ENCODE measurements at places on chromosomes 1 and 21.

GRCh38 chr1:16915627-16915973, 6.1 kb upstream of the CROCC start:
- DNase-seq, result no peak

DNA sequence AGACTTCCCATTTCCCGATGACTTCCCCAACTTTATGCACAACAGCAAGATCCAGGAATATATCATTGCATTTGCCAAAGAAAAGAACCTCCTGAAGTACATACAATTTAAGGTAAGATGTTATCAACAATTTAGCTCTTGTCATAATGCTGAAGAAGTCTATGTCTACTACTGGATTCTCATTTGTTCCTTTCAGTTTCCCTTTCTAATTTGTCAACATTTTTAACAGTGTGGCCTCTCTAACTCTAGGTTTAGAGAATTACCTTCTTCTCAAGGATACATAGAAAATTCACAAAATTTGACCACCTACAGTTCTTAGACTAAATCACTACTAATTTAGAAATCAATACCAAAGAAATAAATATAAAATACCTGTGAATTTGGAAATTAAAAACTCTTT, 13.2 kb downstream of the FMO3 start:
- DNase-seq, result no peak

- no peak for DNase-seq
Measured at GRCh38 chr1:22280526-22280925, 137.6 kb upstream of the WNT4 start.

- DNase-seq, result no peak
Measured at GRCh38 chr1:37127254-37127748, 93.0 kb upstream of the GRIK3 start.

- DNase-seq, result no peak
Measured at GRCh38 chr1:30929135-30929889, 20.8 kb upstream of the SDC3 start.

GRCh38 chr1:30930631-30931173, 22.1 kb upstream of the SDC3 start:
- DNase-seq, result no peak

DNA sequence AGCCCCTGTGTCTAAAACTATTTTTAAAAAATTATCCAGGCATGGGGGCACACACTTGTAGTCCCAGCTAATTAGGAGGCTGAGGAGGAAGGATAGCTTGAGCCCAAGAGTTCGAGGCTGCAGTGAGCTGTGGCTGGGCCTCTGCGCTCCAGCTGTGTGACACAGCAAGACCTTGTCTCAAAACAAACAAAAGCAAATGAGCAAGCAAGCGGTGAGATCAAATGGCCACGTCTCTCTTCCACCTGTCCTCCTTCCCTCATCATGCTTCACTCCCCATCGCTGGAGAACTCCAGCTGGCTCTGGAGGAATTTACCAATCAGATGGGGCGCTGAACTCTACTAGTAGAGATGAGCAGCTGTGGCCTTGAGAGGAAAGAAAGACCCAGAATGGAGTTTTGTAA, 14.0 kb upstream of the REN start:
- DNase-seq, result no peak

DNA sequence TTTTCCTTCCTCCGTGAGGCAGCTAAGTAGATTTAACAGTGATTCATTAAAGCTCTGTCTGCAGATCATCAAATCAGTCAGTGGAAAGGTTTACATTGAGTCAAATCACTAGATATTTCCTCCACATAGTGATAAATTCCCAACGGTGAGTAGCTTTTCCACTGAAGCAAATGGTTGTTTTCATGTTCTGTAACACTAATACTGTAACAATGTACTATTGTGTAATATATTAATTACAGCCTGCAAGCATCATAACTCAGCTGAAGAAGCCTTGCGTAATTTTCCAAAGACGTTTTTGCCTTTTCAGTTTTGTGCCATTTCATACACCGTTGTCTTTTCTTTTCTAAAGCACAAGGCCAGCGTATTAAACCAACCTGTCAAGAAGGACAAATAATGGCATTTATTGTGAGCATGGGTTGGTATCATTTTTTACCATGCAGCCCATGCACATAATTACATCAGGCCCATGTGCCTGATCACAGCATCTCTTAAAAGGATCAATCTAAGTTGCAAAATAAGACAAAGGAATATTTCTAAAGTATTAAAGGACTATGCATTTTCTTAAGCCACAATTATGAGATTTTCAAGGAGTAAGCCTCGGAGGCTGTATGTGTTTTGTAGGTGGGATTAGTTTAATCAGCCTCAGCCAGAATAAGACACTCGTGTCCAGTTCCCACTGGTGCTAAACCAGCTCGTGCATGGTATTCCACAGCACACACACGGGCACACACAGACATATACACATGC, 16.7 kb upstream of the PDE9A start:
- DNase-seq, result no peak

DNA sequence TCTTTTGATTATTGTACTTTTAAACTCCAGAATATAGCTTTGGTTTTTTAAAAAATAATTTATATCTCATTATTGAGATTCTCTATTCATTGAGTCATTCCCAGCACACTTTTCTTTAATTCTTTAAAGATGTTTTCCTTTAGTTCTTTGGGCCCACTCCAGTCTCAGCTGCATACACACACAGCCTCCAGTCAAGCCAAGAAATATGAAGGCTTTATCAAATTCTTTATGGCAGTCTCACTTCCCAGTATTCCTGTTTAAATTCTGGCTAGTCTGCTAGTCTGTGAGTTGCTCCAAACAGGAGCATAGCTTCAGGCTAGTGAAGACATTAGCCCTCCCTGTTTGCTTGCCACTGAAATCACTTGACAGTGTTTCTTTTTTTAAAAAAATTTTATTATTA, 61.2 kb downstream of the CRP start:
- DNase-seq, result no peak

GRCh38 chr1:112788054-112788453, 72.9 kb upstream of the PPM1J start:
- no peak for DNase-seq

GRCh38 chr1:18327650-18328049, 153.1 kb upstream of the KLHDC7A start:
- DNase-seq, result no peak

- DNase-seq, result no peak
Measured at GRCh38 chr1:75079538-75080290, 54.5 kb upstream of the LHX8 start.

- no peak for DNase-seq
Measured at GRCh38 chr1:94765958-94766357, 54.2 kb upstream of the SLC44A3 start.

DNA sequence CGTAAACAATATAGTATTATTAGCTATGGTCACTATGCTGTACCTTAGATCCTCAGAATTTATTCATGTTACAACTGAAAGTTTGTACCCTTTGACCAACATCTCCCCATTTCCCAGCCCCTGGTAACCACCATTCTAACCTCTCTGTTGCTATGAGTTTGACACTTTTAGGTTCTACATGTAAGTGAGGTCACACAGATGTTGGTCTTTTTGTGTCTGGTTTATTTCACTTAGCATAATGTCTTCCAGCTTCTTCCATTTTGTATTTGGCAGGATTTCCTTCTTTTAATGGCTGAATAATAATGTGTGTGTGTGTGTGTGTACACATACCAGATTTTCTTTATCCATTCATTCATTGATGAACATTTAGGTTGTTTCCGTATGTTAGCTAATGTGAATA, 139.5 kb downstream of the FAF1 start:
- no peak for DNase-seq

DNA sequence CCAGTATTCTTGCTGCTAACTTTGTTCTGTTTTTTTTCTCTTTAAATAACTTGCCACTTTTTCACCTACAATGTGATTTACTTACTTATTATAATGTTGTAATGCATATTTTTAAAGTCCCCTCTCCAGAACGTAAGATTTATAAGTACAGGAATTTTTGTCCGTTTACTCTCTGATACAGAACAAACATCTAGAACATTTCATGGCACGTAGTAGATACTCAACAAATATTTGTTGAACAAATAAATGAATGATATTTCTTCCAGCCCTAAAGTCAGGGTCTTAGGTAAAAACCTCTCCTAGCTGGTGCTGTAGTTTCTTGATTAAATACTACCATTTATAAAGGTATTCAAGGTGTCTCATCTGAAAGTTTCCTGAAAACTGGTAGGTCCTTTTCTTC, 125.1 kb downstream of the ZBTB18 start:
- no peak for DNase-seq

DNA sequence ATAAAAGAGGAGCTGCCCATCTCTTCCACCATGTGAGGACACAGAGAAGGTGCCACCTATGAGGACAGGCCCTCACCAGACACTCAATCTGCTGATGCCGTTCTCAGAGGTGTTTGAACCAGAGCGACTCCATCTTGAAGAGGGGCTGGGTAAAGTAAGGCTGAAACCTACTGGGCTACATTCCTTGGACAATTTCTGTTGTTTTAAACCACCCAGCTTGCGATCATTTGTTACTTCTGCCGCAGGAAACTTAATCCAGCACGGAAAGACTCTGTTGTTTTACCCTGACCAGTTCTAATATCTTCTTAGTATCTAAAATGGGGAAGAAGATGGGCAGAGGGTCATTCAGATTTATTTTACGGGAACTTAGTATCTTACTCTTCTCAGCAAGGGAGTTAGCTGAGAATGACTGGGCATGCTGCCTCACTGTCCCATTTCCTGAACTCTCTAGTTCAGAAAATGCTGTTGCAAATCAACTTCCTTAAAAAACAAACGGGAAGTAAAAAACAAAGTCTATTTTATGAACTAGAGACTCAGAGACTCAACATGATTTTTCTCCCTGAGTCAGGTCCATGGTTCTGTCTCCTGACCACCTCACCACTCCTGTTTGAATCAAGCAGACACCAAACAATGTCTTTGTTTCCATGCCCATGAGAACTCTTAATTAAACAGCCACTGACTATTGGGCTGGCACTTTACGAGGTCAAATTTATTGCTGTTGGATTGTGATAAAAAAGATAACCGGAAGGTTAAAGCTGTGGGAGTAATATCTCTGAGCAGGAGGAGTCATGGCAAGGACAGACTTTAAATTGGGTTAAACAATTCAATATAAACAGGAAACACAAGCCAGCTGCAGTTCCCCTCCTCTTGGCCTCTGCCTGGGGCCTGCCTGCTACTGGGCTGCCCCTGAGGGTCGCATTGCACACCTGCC, 23.8 kb upstream of the IFNAR1 start:
- no peak for DNase-seq

- DNase-seq, result no peak
Measured at GRCh38 chr1:49356594-49356993, 579.9 kb upstream of the BEND5 start.

- DNase-seq, result no peak
Measured at GRCh38 chr1:4494558-4494957, 159.9 kb upstream of the AJAP1 start.

DNA sequence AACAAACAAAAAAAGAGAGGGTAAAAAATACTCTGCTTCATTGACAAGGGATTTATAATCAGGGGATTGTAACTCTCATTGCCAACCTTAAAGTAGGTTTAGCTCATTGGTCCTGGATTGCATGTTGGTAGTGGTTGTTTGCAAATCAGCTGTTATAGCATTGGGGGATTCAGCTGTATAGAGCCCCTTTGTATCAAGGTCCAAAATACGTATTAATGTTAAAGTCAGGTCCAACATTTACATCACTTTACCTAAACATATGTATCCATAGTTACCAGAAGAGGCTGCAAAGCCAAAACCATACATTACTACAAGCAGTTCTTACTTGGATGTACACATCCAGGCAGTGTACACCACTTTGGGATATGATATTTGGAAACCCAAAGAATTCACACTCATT, 29.4 kb downstream of the RPS27 start:
- no peak for DNase-seq

GRCh38 chr21:36783612-36784374, 84.9 kb downstream of the SIM2 start:
- DNase-seq, result no peak

DNA sequence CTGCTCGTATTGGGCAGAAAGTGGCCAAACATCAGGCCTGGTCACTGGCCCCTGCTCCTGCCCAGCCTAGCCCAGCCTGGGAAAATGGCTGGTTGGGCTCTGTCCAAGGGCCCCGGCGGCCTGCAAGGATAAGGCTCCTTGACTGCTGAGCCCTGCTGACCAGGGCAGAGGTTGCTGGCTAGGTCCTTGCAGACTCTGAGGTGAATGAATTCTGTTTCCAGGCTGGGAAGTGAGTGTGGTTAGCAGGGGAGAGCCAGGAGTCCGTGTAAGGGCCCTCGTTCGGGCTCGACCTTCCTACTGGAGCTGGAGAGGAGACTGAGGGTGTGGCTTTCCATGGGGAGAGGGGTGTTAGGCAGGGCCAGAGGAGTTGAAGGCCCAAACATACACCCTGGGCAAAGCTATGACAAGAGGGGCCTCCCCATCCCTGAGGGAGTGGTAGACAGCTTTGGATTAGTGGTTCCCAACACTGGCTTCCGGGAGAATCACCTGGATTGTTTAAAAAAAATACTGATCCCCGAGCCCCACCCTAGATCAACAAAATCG, 20.6 kb downstream of the CSF1 start:
- no peak for DNase-seq

GRCh38 chr1:205271277-205271676, 43.5 kb downstream of the TMCC2 start:
- no peak for DNase-seq
